Stomach (tissue), 19 donors: ENCODE measurements at places on chromosomes 3 and 15. TPM values are rescaled to one million over a fixed set of nuclear protein-coding genes. Genes with fewer than 3 reads are reported as not detected.
A peak's percentile ranks its signal among the peaks of the same experiment; 100 is the strongest.

Gene ATP13A5
- 2.0 TPM for total RNA-seq

Gene RTP1
- not detected for total RNA-seq

Gene SPSB4
- not detected for total RNA-seq

Gene ZNF80
- not detected for total RNA-seq

Gene ARID3B
- 6.2 TPM for total RNA-seq

Gene C3orf85
- total RNA-seq = not detected

Gene AGTR1
- 10.3 TPM for total RNA-seq

DNA sequence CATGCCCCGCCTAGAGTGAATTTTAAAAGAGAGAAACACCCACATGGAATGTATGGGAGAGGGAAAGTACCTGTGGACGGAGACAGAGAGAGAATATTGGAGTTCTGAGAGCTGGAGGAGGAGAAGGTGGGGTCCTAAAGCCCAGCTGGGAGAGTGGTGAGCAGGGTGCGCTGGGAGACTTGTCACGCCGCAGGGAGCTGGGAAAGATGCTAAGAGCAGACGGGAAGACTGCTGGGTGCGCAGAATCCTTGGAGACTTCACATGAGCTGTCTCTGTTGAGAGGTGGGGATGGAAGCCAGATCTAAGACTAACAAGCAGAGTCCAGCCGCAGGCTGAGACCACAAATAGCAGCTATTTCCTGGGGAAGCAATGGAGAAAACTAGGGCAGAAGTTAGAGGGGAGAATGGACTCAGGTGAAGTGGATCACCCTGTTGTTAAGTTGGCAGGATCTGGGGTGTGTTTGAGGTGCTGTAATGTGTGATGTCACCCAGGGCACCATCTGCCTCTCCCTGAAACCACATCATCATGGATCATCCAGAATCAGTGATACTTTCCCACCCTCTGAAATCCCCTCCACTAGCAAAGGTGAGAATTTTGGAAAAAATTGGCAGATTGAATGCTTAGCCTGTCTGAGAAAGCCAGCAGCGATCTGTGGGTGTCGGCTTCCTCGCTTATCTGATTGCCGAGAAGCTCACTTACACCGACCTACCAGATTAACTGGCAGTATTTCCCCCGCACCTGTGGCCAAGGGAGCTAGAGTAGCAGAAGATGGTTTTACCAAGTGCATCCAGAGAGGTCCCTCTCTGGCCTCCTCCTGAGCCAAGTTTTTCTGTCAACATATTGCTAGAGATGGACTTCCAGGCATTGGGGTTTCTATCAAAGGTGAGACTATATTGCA is 174.8 kb upstream of the BHLHE40 start:
- DNase-seq = no peak
- no peak overlapping the region for H3K4me3 ChIP-seq
- no peaks in the 10 kb centered on the region for H3K4me1 ChIP-seq
- no peak overlapping the region for H3K27ac ChIP-seq
- peaks cover 7% of the 10 kb centered on the region for H3K36me3 ChIP-seq

- peaks cover 14% of the 10 kb centered on the region for H3K4me1 ChIP-seq
- DNase-seq = peak; percentile 36
- H3K4me3 ChIP-seq = peak overlapping the region; percentile 43
- H3K36me3 ChIP-seq = no peaks in the 10 kb centered on the region
- no peaks in the 10 kb centered on the region for H3K27me3 ChIP-seq
Measured at GRCh38 chr3:15796771-15797641, 773 bp downstream of the ANKRD28 start.

DNA sequence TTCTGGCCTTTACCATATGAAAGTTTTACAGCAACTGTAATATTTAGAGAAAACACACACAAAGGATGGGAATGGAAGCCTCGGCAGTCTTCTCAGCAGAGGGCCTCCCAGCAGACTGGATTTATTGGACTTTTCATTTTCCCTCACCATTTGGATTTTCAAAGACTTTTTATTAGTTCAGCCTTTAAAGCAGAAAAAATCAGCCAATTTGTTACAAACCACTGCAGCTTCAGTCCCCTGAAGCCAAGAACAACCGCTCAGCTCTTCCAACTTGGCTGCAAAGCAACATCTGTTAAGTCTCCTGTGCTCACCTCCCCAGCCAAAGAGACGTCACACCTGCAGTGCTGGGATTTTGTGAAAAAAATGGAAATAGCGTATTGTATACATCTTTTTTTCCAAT is 120.8 kb downstream of the GMPS start:
- H3K27me3 ChIP-seq = no peaks in the 10 kb centered on the region
- no peaks in the 10 kb centered on the region for H3K4me1 ChIP-seq
- no peak for DNase-seq
- no peak overlapping the region for H3K4me3 ChIP-seq
- H3K27ac ChIP-seq = no peak overlapping the region

DNA sequence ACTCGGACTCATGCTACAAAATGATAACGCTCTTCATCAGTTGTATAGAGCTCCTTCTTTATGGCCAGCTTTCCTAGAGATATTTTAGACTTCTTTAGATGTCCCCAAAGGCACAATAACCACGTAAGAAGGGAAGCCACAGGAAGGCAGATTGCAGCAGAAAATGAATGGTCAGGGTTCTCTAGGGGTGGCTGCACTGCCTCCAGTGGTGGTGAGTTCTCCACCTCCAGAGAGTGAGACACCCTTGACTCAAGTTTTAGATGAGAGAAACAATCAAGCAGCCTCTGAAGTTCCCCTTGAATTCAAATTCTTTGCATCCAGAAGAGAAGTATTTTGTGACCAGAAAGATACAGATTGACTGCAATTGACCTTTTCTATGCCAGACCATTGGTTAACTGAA is 191.5 kb downstream of the TP63 start:
- DNase-seq = no peak
- H3K27ac ChIP-seq = no peak overlapping the region
- no peaks in the 10 kb centered on the region for H3K36me3 ChIP-seq
- no peaks in the 10 kb centered on the region for H3K27me3 ChIP-seq
- H3K4me1 ChIP-seq = no peaks in the 10 kb centered on the region

- no peak overlapping the region for H3K4me3 ChIP-seq
- no peaks in the 10 kb centered on the region for H3K27me3 ChIP-seq
- H3K27ac ChIP-seq = no peak overlapping the region
- no peak for DNase-seq
- no peaks in the 10 kb centered on the region for H3K4me1 ChIP-seq
Measured at GRCh38 chr3:64796607-64797399, 109.0 kb upstream of the ADAMTS9 start.

GRCh38 chr3:161991901-161992540 is 495.4 kb downstream of the OTOL1 start:
- no peak overlapping the region for H3K4me3 ChIP-seq
- H3K27me3 ChIP-seq = no peaks in the 10 kb centered on the region
- no peak overlapping the region for H3K27ac ChIP-seq

GRCh38 chr3:147630921-147631415 is 221.8 kb downstream of the ZIC1 start:
- DNase-seq = no peak
- no peak overlapping the region for H3K27ac ChIP-seq
- no peaks in the 10 kb centered on the region for H3K27me3 ChIP-seq
- H3K36me3 ChIP-seq = no peaks in the 10 kb centered on the region
- no peak overlapping the region for H3K4me3 ChIP-seq

GRCh38 chr3:131735544-131735943 is 232.8 kb upstream of the MRPL3 start:
- H3K4me1 ChIP-seq = no peaks in the 10 kb centered on the region
- H3K27me3 ChIP-seq = no peaks in the 10 kb centered on the region
- H3K36me3 ChIP-seq = no peaks in the 10 kb centered on the region

DNA sequence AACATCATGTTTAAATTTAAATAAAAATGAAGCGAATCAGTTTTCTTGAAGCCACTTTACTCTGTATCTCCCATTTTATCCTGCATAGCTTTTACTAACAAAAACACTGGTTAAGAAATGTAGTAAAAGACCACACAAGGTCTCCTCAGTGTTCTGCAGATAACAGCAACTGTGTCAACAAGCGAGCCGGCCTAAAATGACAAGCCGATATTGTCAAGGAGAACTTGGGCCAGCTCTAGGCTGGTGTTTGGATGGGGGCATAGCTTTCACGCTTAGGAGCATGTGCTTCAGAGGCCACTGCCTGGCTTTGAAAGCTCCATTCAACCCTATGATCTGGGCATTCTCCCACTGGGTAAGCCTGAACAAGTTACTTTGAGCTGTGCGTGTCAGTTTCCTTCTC is 38.1 kb downstream of the MFSD1 start:
- H3K27ac ChIP-seq = no peak overlapping the region
- H3K36me3 ChIP-seq = no peaks in the 10 kb centered on the region
- H3K4me3 ChIP-seq = no peak overlapping the region
- H3K27me3 ChIP-seq = no peaks in the 10 kb centered on the region
- DNase-seq = peak; percentile 22
- no peaks in the 10 kb centered on the region for H3K4me1 ChIP-seq

DNA sequence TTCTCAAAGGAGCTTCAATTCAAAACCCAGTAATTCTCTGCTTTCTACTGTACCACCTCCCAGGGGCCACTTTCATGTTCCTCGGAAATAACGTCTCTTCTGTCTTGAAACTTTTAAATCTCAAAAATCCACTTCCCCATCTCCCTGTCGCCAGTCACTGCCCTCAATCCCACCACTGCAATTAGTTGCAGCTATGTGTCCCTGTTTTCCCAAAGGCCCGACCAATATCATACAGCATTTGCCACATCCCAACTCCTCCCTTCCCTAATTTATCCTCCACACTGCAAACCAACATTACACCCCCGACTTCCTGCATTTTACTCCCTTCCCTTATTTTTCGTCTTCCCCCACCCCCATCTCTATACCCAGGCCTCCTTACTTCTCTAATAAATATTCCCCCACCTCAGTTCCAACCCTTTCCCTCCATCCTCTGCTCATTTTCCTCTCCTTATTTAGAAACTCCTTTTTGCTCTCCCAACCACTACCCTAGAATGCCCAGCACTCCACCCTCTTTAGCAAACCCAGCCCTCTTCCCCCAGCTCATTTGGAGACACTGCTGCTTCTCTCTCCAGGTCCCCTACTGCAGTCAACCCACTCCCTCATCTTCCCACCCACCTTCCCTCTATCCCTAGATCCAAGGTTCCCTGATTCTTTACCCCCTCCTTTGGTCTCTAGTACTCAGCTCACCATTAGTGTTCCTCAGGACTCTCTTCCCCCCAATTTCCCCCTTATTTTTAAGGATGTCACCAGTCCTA is 1.1 kb downstream of the NPTN start:
- no peaks in the 10 kb centered on the region for H3K27me3 ChIP-seq
- peak overlapping the region; percentile 80 for H3K27ac ChIP-seq
- DNase-seq = no peak
- H3K36me3 ChIP-seq = no peaks in the 10 kb centered on the region
- peaks cover 36% of the 10 kb centered on the region for H3K4me1 ChIP-seq

DNA sequence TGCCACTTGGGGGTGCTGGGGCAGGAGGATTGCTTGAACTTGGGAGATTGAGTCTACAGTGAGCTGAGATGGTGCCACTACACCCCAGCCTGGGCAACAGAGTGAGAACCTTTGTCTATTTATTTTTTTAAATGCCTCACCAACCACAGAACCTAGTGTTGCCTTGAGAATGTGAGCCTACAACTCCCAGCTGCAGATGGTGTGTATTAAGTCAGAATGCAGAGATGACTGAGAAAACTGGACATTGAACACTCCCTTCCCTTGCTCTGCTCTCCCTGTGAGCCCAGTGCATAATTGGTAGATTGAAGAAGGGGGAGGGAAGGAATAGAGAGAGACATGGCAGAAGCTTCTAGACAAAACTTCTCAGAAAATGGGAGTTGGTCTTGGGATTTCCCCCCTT is 53.5 kb downstream of the CCDC33 start:
- H3K4me1 ChIP-seq = peaks cover 5% of the 10 kb centered on the region
- no peaks in the 10 kb centered on the region for H3K27me3 ChIP-seq
- no peak overlapping the region for H3K27ac ChIP-seq

GRCh38 chr3:127233371-127233770 is 40.4 kb downstream of the PRR23E start:
- H3K27ac ChIP-seq = no peak overlapping the region
- no peaks in the 10 kb centered on the region for H3K36me3 ChIP-seq
- no peaks in the 10 kb centered on the region for H3K27me3 ChIP-seq
- DNase-seq = peak; percentile 62
- H3K4me3 ChIP-seq = no peak overlapping the region

DNA sequence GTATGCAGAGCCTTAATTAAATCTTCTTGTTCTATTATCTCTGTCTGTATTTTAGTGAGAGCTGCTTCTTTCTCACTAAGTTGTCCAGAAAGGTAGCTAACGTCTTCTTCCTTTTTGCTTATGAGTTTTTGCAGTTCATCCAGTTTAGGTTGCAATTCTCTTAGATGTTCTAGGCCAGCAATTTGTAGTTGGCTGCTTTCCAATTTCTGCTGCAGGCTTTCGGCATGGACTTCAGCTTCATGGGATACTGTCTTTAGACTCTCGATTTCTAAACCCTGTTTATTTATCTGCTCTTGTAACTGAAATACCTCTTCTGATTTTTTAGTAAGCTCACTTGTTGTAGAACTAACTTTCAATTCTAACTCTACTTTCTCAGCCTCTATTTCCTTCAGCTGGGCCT is 35.5 kb upstream of the HCLS1 start:
- H3K4me3 ChIP-seq = no peak overlapping the region
- peaks cover 94% of the 10 kb centered on the region for H3K36me3 ChIP-seq
- H3K27me3 ChIP-seq = no peaks in the 10 kb centered on the region
- no peak overlapping the region for H3K27ac ChIP-seq

GRCh38 chr3:98986073-98986472 is 84.6 kb upstream of the DCBLD2 start:
- no peaks in the 10 kb centered on the region for H3K36me3 ChIP-seq
- no peak overlapping the region for H3K27ac ChIP-seq
- DNase-seq = no peak
- no peak overlapping the region for H3K4me3 ChIP-seq
- H3K27me3 ChIP-seq = no peaks in the 10 kb centered on the region

GRCh38 chr15:32843219-32843815 is 125.5 kb downstream of the GREM1 start:
- H3K36me3 ChIP-seq = no peaks in the 10 kb centered on the region
- DNase-seq = peak; percentile 27
- H3K27ac ChIP-seq = no peak overlapping the region
- H3K4me1 ChIP-seq = no peaks in the 10 kb centered on the region
- no peaks in the 10 kb centered on the region for H3K27me3 ChIP-seq
- H3K4me3 ChIP-seq = no peak overlapping the region

GRCh38 chr3:24722087-24722486 is 227.4 kb upstream of the THRB start:
- no peak overlapping the region for H3K4me3 ChIP-seq
- no peak for DNase-seq
- H3K27me3 ChIP-seq = no peaks in the 10 kb centered on the region
- no peak overlapping the region for H3K27ac ChIP-seq

GRCh38 chr3:63966871-63967270 is 54.7 kb upstream of the SCAANT1 start:
- no peak for DNase-seq
- H3K4me3 ChIP-seq = no peak overlapping the region
- H3K27ac ChIP-seq = peak overlapping the region; percentile 79

DNA sequence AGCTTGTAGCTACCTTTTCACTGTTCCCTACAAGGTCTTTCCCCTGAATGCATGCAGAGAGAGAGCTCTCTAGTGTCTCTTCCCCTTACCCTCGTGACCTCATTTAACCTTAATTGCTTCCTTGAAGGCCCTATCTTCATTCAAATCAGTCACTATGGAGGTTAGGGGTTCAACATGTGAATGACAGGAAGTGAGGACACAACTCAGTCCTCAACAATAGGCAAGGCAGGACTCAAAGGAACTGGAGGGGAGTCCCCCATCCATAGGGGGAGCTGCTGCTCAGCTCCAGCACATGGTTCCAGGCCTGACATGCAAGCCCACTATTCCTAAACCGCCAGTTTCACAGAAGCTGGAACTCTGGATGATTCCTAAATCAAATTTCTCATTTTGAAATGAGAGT is 33.8 kb upstream of the GYG1 start:
- H3K27me3 ChIP-seq = no peaks in the 10 kb centered on the region
- H3K27ac ChIP-seq = no peak overlapping the region
- peaks cover 13% of the 10 kb centered on the region for H3K4me1 ChIP-seq
- H3K4me3 ChIP-seq = no peak overlapping the region
